ENCODE measurements at places on chromosomes 3 and 15.

DNA sequence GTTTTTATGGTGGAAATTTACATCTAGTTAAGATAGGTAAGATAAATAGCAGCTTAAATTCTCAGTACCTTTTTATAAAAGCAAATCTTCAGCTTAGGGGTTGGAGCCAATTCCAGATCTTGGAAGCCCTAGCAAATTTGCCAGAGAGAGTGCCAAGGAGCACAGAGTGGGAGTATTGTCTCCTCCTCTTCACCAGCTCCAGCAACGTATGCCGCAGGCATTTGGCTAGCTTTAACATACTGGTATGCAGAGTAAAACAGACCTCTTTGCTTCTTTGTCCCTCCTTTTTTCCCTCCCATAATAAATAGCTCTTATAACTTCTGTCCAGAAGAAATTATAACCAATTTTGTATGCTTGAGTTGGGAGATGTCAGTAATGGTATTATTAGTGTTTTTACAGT, 140.4 kb downstream of the DIPK2A start:
- peak; percentile 76 for DNase-seq

DNA sequence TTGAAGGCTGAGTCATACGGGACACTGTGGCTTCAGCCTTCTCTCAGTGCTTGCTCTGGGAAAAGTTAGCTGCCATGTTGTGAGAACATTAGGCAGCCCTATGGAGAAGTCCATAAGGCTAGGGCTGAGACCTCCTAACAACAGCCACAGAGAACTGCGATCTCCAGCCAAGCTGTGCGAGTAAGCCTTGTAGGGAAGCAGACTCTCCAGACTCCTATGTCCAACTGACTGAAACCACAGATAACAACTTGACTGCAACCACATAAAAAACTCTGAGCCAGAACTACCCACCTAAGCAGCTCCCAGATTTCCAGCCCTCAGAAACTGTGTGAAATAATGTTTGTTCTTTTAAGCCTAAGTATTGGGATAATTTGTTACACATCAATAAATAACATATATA, 40.7 kb downstream of the DENND6A start:
- no peak for DNase-seq

- peak; percentile 66 for DNase-seq
Measured at GRCh38 chr3:40608091-40608490, 83.3 kb downstream of the ZNF621 start.

DNA sequence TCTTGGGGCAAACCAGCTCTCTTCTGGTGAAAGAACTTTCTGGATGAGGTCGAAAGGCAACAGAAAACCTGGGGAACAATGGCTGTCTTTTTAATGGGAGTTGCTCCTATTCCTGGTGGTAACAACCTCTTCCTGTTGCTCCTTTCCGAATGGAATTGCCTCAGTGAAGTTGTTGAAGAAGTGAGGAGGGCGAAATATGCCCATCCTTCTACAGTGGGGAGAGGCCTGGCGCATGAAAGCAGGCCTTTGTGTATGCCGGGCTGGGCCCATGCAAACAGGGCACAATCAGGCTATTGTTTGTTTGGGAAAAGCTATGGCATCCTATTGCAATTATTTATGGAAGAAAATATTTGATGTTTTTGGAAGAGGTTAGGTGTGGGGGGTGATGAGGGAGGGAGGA, 166.9 kb downstream of the IGF1R start:
- no peak for DNase-seq

GRCh38 chr15:43735416-43735815, 10.8 kb upstream of the PDIA3 start:
- no peak for DNase-seq

DNA sequence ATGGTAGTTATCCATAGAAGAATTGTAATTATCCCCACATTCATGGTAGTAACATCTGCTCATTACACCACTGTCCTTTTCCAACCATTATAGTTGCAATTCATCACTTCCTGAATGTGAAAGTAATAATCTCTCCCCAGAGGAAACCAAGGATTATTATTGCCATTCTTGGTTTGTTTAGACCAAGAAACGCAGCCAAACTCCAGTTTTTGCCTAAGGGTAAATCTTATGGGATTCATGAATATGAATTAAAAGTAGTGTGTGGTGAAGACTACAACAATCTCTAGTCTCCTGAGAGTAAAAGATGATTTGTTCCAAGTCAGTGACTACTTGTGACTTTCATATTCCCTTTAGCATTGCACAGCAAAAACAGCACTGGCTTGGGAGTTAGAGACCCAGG, 45.7 kb upstream of the ABI3BP start:
- peak; percentile 9 for DNase-seq

DNA sequence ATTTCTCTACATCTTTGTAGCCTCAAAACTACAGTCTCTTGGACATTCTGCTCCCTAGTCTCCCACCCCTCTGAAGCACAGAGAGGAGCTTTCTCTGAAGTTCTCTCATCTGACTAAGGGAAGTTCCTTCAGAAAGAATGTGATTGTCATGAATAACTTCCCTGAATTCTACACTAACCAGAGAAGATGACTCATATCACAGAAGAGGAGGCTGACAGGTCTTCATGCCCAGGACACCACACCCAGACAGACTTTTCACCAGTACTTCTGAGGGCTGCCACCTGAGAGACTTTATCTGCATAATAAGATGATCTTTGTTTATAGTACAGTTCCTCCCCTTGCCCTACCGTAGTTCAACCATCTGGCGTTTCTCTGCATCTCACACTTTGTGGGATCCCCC, 52.8 kb downstream of the CDIN1 start:
- DNase-seq = peak; percentile 32

DNA sequence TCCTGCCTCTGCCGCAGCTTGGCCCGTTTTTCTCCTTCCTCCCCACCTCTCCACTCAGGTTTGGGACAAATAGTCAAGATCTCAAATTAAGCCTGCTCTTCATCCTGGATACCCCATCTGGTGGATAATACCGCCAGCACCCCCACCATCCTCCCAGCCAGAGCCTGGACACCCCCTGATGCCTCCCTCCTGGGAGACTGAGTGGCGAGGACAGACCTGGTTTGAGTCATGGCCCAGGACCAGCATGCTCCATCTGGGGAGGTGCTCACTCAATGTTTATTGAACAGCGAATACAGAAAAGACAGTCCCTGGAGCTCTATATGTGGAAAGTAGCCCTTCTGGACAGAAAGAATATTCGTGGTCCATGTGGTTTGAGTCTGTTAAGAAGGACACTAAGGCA, 23.3 kb downstream of the CTSH start:
- DNase-seq = no peak

GRCh38 chr15:39860871-39861270, 59.2 kb downstream of the GPR176 start:
- DNase-seq = no peak

DNA sequence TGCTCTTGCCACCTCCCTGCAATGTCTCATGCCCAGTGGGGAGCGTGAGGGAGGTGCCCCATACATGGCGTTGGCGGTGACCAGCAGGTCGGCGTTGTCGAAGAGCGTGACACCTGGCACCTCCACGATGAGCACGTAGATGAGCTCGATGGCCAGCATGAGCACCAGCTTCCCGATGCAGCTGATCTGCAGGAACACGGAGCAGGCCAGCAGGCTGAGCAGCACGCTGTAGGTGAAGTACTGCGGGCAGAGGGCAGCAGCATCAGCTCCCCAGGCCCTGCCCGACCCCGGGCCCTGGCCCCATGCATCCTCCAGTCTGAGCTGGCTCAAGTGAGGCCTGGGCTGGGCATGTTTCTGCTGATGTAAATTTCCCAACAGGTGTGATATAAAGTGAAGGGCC, 98.3 kb downstream of the SEC22A start:
- no peak for DNase-seq

DNA sequence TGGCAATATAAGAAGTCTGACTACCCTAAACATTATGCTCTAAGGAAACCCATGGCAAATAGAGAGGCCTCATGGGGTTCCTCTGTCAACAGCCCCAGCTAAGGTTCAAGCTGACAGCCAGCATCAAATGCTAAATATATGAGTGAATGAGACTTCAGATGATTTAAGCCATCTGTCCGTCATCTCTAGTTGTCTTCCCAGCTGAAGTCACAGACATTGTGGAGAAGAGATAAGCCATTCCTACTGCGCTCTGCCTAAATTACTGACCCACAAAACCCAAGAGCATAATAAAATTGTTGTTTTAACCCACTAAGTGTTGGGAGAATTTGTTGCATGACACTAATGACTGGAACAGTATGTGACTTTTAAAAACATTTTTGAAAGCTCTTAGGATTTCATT, 87.3 kb upstream of the IGSF10 start:
- no peak for DNase-seq

DNA sequence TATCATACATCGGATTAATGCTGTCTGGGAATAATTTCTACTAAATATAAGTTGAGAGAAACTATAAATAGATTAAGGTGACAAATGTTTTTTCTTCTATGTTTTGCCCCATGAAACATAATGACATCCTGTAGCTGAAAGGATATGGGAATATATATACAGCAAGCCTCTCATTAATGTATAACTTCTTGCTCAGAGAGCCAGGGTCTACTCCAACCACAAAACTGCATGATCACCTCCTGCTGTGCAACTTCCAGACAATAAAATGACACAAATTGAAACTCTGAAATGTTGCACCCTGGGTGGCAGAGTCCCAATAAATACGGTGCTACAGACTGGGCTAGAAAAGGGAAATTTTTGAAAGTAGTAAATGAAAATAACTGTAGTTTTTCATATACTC, 571.9 kb upstream of the CBLB start:
- DNase-seq = no peak

GRCh38 chr15:79265167-79265566, 17.4 kb upstream of the ANKRD34C start:
- no peak for DNase-seq

DNA sequence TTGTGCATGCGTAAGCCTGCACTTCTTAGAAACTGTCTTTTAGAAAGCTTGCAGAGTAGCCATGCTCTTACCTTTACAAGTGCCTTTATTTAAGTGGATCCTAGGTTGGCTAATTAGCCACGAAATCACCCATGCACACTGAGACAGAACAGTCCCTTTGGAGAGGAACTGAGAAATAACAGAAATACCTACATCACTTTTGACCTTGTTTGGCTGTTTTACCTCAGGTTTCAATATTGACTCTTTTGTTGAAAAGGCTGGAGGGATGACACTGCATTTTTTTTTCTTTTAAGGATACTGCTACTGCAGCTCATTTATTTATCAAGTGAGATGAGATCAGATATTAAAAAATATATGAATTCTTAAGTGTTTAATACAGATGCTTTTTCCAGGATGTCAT, 155.6 kb upstream of the GOLIM4 start:
- no peak for DNase-seq

GRCh38 chr3:124296406-124296805, 304.5 kb upstream of the ROPN1 start:
- DNase-seq = no peak

DNA sequence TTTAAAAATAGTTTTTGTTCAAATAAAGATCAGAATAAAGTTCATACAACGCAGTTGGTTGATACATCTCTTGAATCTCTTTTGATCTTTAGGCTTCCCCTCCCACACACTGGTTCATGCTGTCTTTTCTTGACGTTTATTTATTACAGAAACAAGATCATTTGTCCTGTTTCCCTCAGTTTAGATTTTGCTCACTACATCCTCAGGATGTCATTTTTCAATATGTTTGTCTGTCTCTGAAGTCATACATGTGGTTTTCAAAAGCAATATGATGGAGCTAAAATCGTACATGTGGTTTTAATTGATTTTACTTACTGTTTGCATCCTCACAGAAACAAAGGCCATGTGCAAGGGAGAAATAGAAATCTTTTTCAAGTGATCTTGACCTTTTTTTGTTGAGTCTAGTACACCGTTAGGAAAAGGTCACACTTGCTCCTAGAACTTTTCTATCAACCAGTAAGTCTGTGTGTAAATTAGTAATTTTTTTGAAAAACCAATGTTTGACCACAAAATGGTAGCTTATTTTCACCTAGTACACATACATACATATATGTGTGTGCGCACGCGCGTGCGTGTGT, 63.7 kb upstream of the SENP5 start:
- no peak for DNase-seq

GRCh38 chr3:157534725-157535161, 31.5 kb upstream of the VEPH1 start:
- DNase-seq = no peak

DNA sequence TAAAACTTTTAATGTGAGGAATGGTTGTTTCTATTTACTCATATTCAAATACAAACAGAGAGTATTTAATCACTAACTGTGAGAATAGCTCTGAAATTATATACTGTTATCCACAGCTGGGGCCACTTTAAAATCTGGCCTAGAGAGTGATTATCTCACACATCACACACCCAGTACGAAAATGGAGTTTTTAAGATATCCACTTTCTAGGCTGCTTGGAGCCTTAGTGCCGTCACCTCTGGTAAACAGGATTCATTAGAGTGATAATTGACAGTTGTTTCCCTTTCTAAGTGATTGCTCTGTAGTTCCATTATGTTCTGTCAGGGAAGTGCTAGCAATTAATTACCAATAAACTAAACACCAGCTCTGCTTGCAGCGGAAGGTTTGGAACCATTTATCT, 942.4 kb downstream of the FHIT start:
- DNase-seq = no peak

DNA sequence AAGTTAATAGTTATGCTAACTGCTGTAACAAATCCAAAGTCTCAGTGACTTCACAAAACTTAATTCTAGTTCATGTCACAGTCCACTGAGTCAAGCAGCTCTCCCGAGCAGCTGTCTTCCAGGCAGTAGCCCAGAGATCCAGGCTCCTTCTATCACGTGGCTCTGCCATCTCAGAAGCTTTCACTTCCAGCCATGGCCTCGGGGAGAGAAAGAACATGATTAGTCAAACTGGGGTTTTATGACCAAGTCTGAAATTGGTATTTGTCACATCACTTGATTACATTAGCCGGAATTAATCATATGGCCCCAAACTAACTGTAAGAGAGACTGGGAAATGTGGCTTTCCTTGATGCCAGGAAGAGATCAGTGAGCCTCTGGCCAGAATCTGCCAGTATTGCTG, 70.2 kb upstream of the DGKG start:
- DNase-seq = no peak

DNA sequence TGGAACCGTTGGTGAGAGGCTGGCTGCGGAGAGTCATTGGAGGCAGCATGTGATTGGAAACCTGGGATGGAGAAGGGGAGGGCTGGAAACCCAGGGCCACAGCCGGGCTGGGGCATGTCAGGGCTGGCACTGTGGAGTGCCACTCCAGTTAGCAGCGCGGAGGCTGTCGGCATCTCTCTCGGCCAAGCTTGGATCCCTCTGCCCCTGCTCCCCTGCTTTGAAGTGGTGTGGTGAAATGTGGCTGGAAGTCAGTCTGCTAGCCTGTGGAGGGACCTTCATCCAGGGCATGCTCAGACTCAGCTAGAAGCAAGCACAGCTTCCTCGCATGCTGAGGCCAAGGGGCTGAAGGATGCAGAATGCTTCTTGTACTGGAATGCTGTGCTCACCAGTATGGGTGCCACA, 13.5 kb downstream of the SLCO3A1 start:
- DNase-seq = no peak
